ENCODE measurements at places on chromosomes 13 and 19.

GRCh38 chr19:45159210-45159970 is 1.4 kb downstream of the NKPD1 start:
- DNase-seq, result no peak

DNA sequence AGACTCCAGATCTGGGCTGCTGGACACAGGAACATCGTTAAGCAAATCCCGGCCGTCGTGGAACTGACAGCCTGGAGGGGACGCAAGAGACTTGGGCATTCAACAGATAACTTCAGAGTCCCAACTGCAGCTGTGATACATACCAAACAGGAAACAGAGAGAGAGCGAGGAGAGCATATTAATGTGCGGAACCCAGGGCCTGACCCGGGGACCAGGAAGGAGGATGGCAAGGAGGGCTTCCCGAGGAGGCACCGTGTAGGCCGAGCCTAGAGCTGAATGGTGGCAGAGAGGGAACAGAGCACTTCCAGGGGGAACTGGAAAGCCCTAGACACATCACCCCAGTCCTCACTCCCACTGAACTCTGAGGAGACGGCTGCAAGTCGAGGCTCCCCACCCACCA is 68.1 kb downstream of the SIPA1L3 start:
- DNase-seq, result no peak

DNA sequence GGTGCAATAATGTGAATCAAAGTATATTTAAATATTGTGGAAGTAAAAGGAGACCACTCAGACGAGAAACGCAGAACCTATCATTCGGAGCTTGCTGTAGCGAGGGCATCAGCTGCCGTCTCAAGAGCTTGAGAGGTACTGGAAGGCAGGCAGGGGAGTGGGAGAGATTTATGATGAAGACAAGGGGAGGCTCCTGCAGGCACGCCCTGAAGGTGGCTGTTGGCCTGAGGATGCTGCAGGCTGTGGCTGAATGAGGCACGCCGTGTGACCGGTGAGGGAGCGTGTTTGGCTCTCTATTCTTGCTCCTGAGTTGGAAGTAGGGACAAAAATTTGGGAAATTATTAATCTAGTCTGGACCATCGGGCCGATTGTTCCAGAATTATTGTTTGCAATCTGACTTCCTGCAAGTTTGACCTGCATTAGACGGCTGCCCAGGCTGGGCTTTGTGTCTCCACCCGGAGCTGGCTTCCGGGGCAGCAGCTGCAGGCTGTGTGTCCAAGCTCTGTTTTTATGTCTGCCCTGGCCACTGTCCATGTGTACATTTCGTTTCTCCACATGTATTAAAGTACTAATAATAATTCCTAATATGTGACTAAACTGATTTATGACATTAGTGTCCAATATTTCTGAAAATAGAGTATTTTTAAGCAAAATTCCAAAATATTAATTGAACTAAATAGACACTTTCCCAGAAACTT is 91.1 kb upstream of the ANKRD10 start:
- DNase-seq, result no peak

- no peak for DNase-seq
Measured at GRCh38 chr19:49512970-49513745, 697 bp downstream of the FCGRT start.

DNA sequence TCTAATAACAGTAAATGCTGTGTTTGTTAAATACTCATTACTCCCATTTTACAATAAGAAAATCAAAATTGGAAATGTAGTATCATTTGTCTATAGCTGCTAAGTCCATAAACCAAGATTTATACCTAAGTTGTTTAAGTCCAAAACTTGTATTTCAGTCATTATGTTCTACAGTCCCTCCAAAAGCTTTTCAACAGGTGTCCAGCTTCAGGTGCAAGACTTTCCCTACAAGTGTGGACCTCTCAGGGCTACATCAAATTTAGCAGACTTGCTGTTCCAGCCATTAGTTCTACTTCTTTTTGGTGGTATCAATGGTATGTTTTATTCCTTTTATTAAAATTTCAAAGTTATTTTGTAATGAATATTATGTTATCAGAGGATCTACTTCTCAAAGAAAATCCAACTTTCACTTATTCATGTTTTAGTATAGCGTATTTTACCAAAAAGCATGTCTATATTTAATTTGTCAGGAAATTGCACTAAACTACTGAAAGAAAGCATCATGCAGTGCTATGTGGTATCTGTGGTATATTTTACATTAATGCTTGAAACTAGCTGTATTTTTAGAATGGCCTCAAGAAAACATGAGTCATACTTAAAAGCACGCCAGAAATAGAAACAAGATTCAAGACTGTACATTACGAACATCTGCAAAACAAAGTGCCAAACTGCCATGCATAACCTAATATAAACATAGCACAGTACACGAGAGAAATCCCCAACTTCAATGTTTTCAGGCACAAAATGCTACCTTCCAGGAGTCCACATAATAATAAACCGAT is 44.5 kb downstream of the VWA8 start:
- DNase-seq, result no peak

DNA sequence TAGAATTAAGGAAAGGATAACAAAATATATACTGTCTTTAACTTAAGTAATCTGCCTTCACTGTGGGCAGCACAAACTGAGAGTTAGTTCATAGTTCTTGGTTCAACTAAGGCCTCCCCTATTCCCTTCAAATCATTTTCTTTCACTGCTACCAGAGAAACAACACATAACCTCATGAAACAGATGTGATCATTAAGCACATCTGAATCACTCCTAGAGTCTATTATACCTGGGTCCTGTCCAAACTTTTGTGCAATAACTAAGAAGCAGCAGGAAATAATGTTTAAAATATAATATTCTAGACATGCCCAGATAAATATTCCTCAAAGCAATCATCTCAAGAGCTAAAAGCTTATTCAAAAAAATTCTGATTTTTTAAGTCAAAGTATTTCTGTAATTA is 62.9 kb downstream of the ZC3H13 start:
- no peak for DNase-seq

- DNase-seq, result peak; percentile 90
Measured at GRCh38 chr19:2607712-2608601, 94.5 kb downstream of the GNG7 start.

- no peak for DNase-seq
Measured at GRCh38 chr19:16168465-16169081, 4.8 kb downstream of the CIB3 start.

- peak; percentile 33 for DNase-seq
Measured at GRCh38 chr13:59391696-59392095, 772.0 kb downstream of the DIAPH3 start.

GRCh38 chr13:78593652-78594455 is 9.5 kb downstream of the POU4F1 start:
- no peak for DNase-seq

DNA sequence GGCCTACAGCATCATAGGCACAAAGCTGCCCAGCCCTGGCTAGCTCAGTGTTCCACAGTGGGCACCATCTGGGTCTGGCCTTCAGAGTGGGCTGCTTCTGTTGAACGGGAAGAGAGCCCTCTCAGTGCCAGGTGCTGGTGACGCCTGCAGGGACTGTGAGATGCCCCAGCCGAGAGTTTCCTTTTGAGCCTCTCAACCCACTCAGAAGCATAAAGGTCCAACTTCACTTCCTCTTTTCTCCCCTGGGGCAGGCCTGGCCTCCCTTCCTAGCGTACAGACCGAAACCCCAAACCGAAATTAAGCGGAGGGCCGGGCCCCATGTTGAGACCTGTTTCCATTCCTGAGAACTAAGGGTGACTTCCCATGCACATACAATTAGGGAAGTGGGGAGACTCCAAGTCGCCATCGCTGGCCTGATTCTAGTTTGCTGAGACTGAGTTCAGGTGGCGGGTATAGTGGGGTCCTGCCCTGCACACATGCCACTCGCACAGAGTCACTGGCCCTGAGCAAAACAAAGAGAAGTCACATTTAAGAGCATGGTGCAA is 6.9 kb downstream of the RAB8A start:
- peak; percentile 25 for DNase-seq

DNA sequence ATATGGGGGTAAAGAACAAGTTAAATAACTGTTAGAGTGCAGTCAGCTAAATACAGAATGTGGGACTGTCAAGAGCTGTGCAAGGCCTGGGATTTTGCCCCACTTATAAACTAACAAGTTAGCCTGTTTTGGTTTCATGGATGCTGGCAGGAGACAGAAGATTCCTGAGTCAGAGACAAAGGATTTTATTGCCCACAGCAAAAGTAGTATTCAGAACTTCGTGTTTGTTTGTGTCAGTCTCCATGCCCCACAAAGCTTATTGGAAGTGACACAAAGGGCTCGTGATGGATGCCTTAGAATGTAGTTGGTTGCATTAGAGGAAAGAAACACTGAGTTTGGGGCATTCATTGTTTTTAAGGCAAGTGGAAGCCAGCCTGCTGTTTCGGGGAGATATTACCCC is 22.2 kb upstream of the SPRYD7 start:
- no peak for DNase-seq

GRCh38 chr19:10544242-10544752 is 593 bp downstream of the ATG4D start:
- peak; percentile 53 for DNase-seq

GRCh38 chr13:77048681-77049080 is 21.7 kb upstream of the FBXL3 start:
- DNase-seq, result no peak

DNA sequence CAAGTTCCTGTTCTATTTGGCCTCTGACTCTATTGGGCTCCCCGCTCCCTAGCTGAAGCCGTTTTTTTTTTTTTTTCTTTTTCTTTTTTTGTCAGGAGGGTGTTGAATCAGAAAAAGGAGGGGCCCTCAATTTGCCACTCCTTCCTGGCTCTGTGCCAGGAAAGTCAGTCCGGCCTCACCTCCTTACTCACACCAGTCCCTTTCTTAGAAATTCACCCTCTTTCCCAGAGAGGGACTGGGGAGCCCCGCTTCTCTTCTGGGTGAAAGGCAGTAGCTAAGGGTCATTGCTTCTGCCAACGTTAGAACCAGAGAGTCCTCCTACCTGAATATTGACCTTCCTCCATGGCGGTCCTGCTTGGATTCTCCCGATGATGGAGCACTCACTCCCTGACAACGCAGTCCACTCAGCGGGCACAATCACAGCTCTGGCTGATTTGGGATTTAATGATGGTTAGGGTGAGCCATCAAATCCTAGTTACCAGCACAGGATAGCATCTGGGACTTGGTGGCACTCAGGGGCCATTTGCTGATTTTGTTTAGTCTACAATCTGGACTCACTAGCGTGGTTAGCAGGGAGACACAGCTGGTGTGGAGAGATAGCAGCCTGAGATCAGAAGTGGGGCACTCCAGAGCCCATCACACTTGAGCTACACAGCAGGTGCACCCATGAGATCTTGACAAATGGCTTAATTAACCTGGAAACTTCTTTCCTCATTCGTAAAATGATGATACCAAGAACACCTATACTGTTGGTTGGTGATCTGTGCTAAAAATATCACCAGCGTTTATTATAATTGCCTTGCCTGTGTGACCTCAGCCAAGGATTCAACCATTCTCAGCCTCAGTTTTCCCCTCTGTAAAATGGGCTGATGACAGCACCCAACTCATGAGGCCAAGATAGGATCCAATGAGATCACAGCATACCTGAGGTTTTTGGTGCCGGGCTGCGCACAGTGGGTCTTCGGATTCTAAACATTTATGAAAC is 2.2 kb downstream of the FCER2 start:
- DNase-seq, result no peak

- DNase-seq, result no peak
Measured at GRCh38 chr13:104461049-104461448, 1394.8 kb upstream of the SLC10A2 start.

DNA sequence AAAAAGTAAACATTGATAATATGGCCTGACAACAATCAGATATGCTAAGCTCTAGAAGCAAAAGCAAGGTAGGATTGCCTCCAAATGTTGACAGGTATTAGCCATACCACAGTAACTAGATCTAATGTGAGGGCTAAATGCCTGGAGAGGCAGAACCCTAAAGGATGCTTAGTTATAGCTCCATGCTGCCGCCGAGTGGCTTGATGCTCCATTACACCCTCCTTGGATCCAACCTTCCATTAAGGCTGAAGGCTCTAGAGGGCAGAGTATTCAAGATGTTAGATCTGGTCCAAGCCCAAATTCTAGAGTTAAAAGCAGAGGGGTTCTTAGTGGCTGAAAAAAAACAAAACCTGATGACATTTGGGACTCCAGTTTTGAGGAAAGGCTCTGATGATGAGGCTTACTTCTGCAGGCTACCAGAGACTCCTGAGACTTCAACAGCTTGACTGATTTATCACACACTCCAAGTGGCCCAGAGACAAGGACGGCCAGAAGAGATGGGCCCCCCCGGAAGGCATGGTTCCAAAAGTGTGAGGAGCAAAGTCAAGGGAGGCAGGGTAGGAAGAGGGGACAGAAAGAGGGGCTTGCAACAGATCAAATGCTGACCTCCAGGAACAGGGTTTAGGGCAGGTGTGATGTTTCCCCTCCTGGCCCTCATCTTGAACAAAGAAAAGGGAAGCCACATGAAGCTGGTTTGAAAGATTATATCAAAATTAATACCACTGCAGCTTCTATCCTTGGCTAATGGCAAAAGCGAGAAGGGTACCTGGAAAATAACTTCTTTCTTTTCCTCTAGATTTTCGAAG is 21.9 kb upstream of the CPB2 start:
- peak; percentile 79 for DNase-seq

GRCh38 chr13:38409771-38410170 is 60.1 kb downstream of the UFM1 start:
- no peak for DNase-seq

- DNase-seq, result no peak
Measured at GRCh38 chr13:74845806-74846205, 636.2 kb downstream of the TBC1D4 start.

DNA sequence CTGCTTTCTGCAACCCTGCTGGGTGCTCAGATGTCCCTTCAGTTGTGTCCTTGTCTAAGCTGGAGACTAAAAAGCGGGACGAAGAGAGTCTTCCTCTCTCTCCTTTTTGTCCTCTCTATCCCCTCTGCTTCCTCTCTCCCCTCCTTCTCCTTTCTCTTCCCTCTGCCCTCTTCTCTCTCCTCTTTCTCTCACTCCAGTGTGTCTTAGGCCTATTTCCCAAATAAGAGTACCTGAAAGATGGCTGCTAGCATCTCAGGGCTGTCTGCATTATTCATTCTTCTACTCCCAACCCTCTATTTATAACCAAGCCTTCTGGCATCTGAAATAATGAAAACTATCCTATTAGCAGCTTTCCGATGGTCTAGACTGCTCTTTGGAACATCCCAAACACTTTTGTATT is 729.8 kb downstream of the UQCRFS1 start:
- no peak for DNase-seq

- DNase-seq, result no peak
Measured at GRCh38 chr19:42370626-42371175, 19.4 kb downstream of the CNFN start.

DNA sequence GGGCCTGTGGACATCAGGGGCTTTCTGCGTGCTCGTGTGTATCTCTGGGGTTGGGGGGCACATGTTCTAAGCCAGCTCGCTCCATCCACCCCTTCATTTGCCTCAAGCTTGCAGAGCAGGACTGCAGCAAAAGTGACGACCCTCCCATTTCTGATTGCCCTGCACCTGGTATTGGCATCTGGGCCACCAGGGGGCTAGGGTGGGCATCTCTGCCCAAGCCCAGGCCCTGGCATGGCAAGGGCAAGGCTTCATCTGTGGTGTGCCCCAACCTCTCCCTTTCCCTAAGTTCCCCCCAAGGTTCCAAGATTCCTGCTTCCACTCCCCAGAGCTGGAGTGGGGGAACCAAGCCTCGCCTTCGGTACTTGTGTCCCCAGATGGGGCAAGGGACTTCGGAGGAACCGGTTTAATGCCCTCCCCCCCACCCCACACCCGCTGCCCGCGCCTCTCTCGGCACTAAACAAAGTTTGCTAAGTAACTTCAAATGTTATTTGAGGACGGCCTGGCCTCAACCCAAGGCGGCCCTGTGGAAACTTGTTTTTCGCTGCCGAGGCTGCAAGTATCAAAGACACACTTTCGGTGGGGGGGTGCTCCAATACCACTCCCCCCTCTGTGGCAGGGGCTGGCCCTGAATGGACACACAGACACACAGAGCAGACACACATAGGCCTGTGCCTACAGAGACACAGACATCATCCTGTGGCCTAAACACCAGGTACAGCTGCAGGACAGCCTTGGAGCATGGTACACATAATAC is 12.2 kb downstream of the NFIX start:
- no peak for DNase-seq

Data from CD8-positive, alpha-beta T cell (primary cell).